ENCODE measurements at places on chromosomes 12 and 14. TPM values are rescaled to one million over a fixed set of nuclear protein-coding genes. Genes with fewer than 3 reads are reported as not detected.

Gene OVCH1
- total RNA-seq: 0.25 TPM

GRCh38 chr14:103241531-103241930, 92.5 kb upstream of the EIF5 start:
- no peak overlapping the region for H3K27ac ChIP-seq
- H3K36me3 ChIP-seq: no peaks in the 10 kb centered on the region
- no peaks in the 10 kb centered on the region for H3K27me3 ChIP-seq
- H3K4me1 ChIP-seq: peaks cover 6% of the 10 kb centered on the region
- DNase-seq: no peak
- H3K4me3 ChIP-seq: no peak overlapping the region

Gene RABGGTA
- total RNA-seq: 33.0 TPM

- no peak overlapping the region for H3K4me3 ChIP-seq
- H3K4me1 ChIP-seq: no peaks in the 10 kb centered on the region
- no peak overlapping the region for H3K27ac ChIP-seq
- DNase-seq: no peak
- H3K36me3 ChIP-seq: no peaks in the 10 kb centered on the region
Measured at GRCh38 chr14:25626986-25627385, 577.0 kb upstream of the STXBP6 start.

DNA sequence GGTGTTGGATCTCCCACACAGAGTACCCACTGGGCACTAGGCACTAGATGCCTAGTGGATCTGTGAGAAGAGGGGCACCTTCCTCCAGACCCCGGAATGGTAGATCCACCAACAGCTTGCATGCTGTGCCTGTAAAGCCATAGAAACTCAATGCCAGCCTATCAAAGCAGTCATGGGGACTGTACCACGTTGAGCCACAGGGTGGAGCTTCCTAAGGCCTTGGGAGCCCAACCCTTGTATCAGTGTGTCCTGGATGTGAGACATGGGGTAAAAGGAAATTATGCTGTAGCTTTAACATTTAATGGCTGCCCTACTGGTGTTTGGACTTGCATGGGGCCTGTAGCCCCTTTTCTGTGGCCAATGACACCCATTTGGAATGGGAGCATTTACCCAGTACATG, 1024.9 kb downstream of the TMEM121 start:
- no peaks in the 10 kb centered on the region for H3K27me3 ChIP-seq
- DNase-seq: no peak
- no peak overlapping the region for H3K27ac ChIP-seq
- no peak overlapping the region for H3K4me3 ChIP-seq

Gene RNASE7
- 0.34 TPM for total RNA-seq

DNA sequence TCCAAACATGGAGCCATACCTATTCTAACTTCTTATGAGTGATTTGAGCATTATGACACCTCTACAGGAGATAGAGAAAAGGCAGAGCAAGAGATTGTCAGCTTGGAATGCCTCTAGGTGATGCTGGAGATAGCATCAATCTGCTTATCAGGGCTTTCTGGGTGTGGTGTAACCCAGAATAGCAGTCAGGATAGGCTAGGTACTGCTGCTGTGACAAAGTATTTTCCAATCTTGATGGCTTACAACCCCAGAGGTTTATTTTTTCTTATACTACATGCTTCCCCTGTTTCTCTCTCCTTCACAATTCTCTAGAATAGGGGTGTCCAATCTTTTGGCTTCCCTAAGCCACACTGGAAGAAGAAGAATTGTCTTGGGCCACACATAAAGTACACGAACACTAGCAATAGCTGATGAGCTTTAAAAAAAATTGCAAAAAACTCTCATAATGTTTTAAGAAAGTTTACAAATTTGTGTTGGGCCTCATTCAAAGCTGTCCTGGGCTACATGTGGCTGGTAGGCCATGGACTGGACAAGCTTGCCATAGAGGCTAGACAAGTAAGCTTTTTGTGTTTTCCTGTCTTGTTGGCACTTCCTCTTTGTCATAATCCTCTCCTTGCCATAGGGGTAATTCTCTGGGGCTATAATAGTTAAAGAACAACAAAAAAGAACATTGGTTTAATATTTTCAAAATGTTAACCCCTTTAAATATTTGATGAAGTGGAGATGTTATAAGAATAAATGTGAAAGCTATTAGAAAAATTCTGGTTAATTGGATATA, 123.9 kb upstream of the PMCH start:
- H3K27me3 ChIP-seq: no peaks in the 10 kb centered on the region
- H3K36me3 ChIP-seq: no peaks in the 10 kb centered on the region
- H3K4me3 ChIP-seq: no peak overlapping the region
- H3K4me1 ChIP-seq: no peaks in the 10 kb centered on the region

DNA sequence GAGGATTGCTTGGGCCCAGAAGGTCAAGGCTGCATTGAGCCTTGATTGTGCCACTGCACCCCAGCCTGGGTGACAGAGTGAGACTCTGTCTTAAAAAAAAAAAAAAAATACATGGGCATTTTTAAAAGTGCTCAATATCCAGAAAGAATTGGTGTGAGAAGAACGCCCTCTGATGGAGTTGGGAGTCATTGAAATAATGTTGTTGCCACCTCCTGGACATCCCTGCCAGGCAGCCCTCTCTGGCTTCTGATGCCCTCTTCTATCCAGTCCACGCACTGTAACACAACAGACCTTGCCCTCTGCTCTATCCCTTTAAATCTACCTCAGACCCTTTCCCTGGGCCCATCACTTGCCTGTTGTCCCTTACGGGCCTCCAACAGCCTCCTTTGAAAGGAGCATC, 4.9 kb downstream of the PTGDR start:
- no peak overlapping the region for H3K27ac ChIP-seq
- no peaks in the 10 kb centered on the region for H3K4me1 ChIP-seq
- no peaks in the 10 kb centered on the region for H3K36me3 ChIP-seq
- H3K27me3 ChIP-seq: peaks cover 21% of the 10 kb centered on the region

DNA sequence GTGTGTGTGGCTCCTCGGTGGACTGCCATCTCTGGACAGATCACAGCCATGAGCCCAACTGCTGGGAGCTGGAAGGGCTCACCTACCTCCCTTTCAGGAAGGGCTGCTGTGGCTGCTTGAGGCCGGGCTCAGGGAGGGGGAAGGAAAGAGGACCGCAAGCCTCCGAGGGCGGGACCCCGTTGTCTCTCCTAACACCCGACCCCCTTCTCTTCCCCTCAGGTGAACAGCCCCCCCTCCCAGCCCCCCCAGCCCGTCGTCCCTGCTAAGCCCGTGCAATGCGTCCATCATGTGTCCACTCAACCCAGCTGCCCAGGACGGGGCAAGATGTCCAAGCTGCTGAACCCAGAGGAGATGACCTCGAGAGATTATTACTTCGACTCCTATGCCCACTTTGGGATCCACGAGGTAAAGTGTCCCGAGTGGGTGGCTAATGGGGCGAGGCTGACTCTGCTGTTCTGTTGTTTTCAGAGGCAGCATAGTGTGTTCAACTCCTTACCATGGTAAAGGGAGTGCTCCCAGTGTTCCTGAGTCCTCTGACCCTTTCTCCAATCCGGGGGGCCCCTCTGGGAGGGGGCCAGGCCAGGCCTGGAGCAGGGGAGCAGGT, 49.5 kb downstream of the PRMT8 start:
- no peak overlapping the region for H3K4me3 ChIP-seq
- H3K4me1 ChIP-seq: no peaks in the 10 kb centered on the region
- H3K27ac ChIP-seq: no peak overlapping the region
- peak; percentile 14 for DNase-seq
- peaks cover 5% of the 10 kb centered on the region for H3K27me3 ChIP-seq
- H3K36me3 ChIP-seq: no peaks in the 10 kb centered on the region

GRCh38 chr12:84929501-84929900, 16.9 kb upstream of the SLC6A15 start:
- no peak overlapping the region for H3K4me3 ChIP-seq
- no peak for DNase-seq
- H3K36me3 ChIP-seq: no peaks in the 10 kb centered on the region
- H3K4me1 ChIP-seq: no peaks in the 10 kb centered on the region
- H3K27me3 ChIP-seq: no peaks in the 10 kb centered on the region

Gene OR6C2
- total RNA-seq: not detected

- H3K36me3 ChIP-seq: no peaks in the 10 kb centered on the region
- no peak overlapping the region for H3K4me3 ChIP-seq
- DNase-seq: no peak
- no peak overlapping the region for H3K27ac ChIP-seq
Measured at GRCh38 chr12:92601176-92601575, 101.6 kb upstream of the PLEKHG7 start.

DNA sequence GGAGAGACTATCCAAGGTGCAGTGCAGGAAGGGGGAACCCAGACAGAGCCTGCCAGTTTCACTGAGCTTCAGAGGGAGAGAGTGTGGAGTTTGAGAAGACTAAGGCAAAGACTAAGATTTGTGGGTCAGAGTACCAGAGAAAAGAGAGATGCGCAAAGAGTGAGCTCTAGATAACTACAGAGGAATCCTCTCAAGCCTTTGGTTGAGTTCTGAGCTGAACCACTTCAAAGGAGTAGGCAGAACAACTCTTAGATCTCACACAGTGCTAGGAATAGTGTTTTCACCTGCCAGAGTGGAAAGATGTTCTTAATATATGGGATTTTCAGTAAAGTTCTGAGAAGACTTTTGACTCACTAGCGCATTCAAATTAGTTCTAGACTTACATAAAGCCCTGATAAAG, 10.7 kb upstream of the M6PR start:
- H3K27me3 ChIP-seq: no peaks in the 10 kb centered on the region
- no peak overlapping the region for H3K27ac ChIP-seq
- no peak overlapping the region for H3K4me3 ChIP-seq
- DNase-seq: no peak
- no peaks in the 10 kb centered on the region for H3K36me3 ChIP-seq
- no peaks in the 10 kb centered on the region for H3K4me1 ChIP-seq

DNA sequence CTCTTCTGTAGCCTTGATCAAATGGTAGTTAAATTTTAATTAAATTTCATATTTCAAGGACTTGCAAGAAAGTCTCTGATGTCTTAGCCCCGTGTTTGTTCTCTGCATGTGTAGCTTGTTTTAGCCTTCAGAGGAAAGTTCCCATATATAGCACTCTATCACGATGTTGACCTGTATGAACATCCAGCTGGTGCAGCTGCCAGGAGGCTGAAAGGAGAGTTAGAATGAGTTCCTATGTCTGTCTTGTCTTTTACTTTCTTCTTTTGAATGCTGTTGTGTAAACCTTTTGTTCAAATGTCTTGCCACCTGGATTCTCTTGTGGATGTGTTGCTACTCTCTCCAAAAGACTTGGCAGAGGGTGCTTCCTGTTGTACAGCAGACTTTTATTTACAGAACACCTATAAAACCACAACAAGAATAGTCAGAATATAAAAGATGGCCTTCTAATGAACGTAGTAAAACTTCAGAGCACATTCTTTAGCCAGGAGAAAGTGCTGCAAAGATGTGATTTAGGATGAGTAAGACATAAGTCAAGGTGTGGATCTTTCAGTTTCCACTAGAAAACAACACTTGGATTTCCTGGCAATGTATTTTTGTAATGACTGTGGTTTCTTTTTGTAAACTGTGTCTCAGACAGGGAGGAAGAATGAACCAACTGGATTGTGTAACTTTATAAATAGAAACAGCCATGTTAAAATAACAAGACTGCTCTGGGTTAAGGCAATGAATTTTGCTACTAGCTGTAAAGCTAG, 17.2 kb downstream of the NAV3 start:
- H3K27me3 ChIP-seq: no peaks in the 10 kb centered on the region
- H3K27ac ChIP-seq: no peak overlapping the region
- no peak for DNase-seq

GRCh38 chr12:46959502-46959901, 119.9 kb upstream of the PCED1B start:
- no peaks in the 10 kb centered on the region for H3K36me3 ChIP-seq
- H3K27ac ChIP-seq: no peak overlapping the region
- H3K4me3 ChIP-seq: no peak overlapping the region
- peaks cover 11% of the 10 kb centered on the region for H3K4me1 ChIP-seq
- DNase-seq: no peak
- no peaks in the 10 kb centered on the region for H3K27me3 ChIP-seq

DNA sequence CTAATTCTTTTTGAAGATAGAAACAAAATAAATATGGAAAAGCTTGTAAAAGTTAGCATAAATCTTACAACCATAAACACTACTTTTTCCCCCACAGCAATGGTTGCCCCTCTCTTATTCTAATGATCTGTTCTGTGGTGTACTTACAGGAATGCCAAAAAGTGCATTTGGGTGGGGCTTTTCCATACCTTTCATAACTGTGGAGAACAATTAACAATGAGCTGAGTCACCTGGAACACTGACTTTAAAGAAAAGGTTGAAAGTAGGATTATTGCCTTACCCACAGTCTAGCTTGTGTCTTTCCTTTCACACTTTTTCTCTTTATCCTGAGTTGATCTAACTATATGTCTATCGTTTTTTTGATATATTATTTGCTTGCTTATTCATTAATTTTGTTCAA, 86.9 kb downstream of the TPH2 start:
- no peak overlapping the region for H3K4me3 ChIP-seq
- H3K36me3 ChIP-seq: no peaks in the 10 kb centered on the region
- no peaks in the 10 kb centered on the region for H3K27me3 ChIP-seq

DNA sequence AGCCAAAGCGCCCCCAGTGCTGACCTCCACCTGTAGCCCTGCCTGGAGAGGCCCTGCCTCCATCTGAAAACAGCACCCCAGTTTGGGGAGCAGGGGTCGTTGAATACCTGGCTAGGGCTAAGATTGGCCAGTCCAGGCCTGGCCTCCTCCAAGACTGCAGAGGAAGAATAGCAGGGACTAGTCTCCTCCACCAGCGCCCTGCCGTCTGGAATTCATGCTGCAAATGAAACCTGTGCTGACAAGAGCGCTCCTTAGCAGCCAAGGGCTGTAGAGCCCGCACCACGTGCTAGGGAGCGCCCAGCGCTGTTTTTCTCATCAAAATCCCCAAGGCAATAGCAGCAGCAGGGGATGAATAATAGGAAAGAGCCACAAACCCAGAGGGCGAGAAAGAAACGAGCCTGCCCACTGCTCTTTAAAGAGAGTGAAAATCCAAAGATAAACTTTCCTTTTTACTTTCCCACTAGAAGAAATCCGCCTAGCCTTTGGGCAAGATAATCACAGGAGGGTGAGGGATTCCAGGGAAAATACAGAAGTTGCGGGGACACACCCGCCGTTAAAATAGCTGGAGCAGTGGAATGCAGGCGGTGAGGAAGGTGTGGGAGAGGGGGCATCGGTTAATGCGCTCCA, 3.3 kb downstream of the COL2A1 start:
- H3K27me3 ChIP-seq: peaks cover 46% of the 10 kb centered on the region
- no peak overlapping the region for H3K27ac ChIP-seq
- no peaks in the 10 kb centered on the region for H3K36me3 ChIP-seq
- no peak overlapping the region for H3K4me3 ChIP-seq
- H3K4me1 ChIP-seq: peaks cover 31% of the 10 kb centered on the region

- H3K27ac ChIP-seq: no peak overlapping the region
- DNase-seq: no peak
- H3K27me3 ChIP-seq: no peaks in the 10 kb centered on the region
- H3K4me1 ChIP-seq: peaks cover 16% of the 10 kb centered on the region
Measured at GRCh38 chr14:21505012-21505553, 6.1 kb downstream of the METTL3 start.

DNA sequence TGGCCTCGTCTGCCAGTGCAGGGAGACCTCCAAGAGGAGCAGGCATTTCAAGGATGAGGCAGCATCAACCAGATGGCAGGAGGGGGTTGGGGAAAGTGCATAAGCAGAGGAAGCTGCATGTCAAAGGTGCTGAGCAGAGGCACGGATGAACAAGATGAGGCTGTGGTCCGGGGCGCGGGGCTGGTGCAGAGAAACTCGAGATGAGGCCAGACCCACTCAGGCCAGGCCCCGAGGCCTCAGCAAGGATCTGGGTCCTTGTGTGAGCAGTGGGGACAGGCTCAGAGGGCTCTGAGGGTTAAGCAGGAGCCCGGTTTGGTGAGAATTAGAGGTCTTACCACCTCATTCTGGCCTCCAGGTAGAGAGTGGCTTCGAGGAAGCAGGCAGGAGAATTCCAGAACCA, 98.8 kb downstream of the DICER1 start:
- no peaks in the 10 kb centered on the region for H3K27me3 ChIP-seq
- no peaks in the 10 kb centered on the region for H3K36me3 ChIP-seq
- no peak overlapping the region for H3K4me3 ChIP-seq
- H3K27ac ChIP-seq: no peak overlapping the region
- no peak for DNase-seq

Gene CPM
- 35.5 TPM for total RNA-seq

Gene KLRD1
- 0.69 TPM for total RNA-seq

Gene STAB2
- total RNA-seq: not detected

Gene FAM186B
- total RNA-seq: 1.0 TPM
